ENCODE measurements at places on chromosomes 7 and 10.

DNA sequence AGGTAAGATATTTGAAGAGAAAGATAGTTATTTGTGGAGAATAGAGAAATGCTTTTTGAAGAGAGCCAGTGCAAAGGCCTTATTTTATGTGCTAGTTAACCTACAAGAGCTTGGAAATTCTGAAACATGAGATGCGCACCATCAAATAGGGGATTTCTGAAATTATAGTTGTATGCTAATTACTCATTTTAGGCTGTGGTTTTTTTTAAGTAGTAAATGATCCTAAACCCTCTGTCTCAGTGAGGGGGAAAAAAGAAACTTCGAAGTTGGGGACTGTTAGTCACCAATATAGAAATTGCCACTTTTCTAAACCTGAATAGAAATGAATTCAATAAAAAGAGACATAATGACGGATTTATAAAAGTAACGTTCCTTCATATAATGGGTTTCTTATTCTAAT is 119.3 kb upstream of the MDFIC start:
- DNase-seq: no peak

- no peak for DNase-seq
These were observed 11.8 kb downstream of the NACAD start for GRCh38 chr7:45076946-45077345.

DNA sequence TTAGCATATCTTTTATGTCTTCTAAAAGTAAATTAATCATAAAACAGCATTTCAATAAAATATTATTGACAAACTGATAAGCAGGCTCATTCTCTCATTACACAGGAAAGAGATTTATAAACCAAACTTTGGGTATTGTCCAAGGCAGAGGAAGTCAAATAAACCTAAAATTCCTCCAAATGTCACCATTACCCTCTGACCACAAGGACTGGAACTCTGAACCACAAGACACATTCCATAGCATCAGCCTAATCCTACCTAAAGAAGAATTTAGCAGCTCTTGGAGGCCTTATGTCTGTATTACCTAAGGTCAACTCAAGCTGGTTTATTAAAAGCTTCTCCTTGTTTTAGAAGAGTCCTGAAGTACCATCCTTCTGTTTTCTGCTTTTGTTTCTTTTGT is 82.4 kb upstream of the SLC13A1 start:
- DNase-seq: no peak

GRCh38 chr10:35607475-35608327 is 2.6 kb downstream of the GJD4 start:
- no peak for DNase-seq

DNA sequence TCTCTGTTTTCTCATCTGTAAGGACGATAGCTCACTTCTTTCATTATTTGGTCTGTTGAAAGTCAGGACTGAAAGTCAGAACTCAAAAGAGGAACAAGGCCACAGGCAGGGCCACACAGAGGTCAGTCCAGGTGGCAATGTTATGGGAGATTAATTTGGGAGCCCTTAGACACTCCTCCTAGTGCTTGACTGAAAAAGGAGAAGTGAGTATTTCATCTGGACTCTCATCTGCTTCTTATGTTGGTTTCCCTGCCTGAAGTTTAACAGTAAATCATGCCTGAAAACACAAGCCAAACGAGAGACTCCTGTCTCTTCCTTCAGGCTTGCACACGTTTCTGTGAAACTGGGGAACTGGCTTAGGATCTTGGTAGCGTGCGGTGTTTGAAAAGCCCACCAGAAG is 248.5 kb downstream of the BUB3 start:
- DNase-seq: no peak

DNA sequence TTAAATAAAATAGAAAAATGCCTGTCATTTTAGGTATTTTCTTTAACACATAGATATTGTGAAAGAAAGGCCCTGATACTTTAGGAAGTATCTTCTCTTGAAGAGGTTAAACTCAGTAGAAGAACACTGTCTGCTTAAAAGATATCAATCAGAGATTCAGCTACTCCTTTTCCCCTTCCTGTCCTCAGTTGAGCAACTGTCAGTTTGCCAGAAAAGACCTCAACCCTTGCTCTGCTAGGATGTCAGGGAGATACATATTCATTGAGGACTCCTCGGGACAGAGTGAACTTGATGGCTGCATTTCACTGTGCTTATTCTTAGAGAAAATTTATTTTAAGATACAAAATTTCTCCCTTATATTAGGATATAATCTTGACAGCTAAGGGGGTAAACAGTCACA is 173.6 kb upstream of the CACNA2D1 start:
- no peak for DNase-seq

DNA sequence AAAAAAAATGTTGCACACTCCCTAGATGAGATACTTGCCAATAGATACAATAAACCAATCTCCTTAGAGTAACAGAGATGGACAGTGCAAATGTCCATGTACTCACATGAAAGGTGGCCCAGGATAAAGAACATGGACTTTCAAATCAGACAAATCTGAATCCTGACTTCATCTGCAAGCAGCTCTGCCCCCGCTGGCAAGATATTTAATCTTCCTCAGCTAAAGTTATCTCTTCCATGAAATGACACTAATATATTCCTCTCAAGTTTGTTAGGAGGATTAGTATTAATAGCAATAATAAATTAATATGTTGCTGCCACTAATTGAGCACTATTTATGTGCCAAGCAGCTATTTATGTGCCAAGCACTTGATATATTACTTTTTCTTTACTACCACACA is 148.6 kb upstream of the YAE1 start:
- no peak for DNase-seq

- DNase-seq: no peak
These were observed 749.4 kb downstream of the AUTS2 start for GRCh38 chr7:70347463-70348254.

DNA sequence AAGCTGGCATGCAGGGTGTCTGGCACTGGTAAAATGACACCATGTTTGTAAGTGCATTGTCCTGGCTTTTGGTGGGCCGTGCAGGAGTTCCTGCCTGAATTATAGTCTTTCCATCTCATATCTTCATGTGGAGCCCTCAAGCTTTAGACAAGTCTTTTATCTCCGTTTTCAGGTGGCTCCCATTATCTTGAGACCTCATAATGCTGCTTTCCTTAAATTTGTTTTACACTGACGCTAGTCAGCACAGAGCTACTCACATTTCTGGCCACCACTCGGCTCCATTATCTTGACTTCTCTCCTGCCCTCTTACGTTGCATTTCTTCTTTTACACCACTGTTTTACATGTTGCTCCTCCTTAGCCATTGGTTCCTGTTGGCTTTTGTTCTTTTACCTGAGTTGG is 37.2 kb downstream of the LRRC4 start:
- no peak for DNase-seq

DNA sequence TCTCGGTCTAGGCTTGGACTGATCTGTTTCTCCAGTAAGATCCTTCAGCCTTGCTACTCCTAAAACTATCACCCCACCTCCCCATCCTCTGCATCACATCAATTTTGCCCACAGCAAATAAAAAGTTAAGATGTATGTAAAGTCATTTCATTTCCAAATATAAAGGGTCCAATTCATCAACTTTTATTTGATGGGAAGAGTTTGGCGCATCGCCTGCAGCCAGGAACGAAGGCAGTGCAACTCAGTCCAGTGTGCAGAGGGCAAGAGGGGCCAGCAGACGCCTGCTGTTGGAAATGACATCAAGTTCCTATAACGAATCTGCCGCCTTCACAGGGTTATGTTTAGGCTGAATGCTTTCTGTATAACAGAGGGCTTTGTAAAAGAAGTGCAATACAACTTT is 97.0 kb downstream of the SVIL start:
- no peak for DNase-seq

GRCh38 chr7:65722361-65722792 is 150.5 kb upstream of the VKORC1L1 start:
- DNase-seq: no peak

- DNase-seq: no peak
These were observed 102.7 kb downstream of the COL28A1 start for GRCh38 chr7:7432979-7433378.

Measured in fibroblast of the conjunctiva (primary cell).